ENCODE measurements at places on chromosomes 7 and 10.

GRCh38 chr7:134699899-134700298 is 53.2 kb downstream of the BPGM start:
- no peak for DNase-seq

- no peak for DNase-seq
Measured at GRCh38 chr10:25390733-25391132, 215.9 kb downstream of the GPR158 start.

DNA sequence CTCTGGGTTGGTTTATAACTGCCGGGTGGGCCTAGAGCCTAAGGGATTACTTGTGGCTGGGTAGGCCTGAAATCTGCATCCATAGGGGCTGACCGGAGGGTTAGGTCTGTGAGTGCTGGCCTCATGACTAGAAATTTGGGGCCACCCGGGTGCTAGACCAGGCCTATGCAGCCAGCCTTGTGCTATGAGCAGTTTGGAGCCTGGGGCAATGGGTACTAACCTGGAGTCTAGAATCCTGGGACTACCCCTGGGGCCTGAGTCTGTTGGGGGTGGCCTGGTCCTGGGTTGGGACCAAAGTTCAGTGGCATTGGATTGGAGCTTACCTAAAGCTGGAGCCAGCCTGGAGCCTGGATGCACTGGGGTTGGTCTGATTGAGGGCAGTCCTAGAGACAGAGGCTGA is 995.2 kb downstream of the ANKRD7 start:
- no peak for DNase-seq

GRCh38 chr7:20238754-20239324 is 21.7 kb upstream of the MACC1 start:
- DNase-seq = no peak

- DNase-seq = no peak
Measured at GRCh38 chr7:98617960-98618418, 904 bp downstream of the NPTX2 start.

- no peak for DNase-seq
Measured at GRCh38 chr7:7789551-7789988, 71.2 kb upstream of the RPA3 start.

- no peak for DNase-seq
Measured at GRCh38 chr10:14775656-14776055, 959 bp upstream of the FAM107B start.

DNA sequence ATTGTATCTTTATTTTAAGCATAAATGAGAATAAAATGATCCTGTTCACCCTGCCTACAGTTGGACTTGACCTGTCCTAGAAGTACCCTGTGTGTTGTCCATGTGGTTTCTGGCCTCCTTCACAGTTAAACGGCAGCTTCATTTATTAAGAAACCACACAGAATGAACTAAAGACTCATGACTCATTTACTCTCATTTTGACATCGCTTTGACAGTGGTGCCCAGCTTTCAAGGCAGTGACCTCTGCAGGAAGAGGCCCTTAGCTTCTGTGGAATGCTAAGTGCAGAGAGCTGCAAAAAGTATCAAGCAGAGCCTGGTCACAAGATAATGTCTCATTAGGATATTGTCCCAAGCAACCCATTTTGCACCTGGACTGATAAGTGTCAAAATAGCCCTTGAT is 93.4 kb downstream of the AVL9 start:
- no peak for DNase-seq

DNA sequence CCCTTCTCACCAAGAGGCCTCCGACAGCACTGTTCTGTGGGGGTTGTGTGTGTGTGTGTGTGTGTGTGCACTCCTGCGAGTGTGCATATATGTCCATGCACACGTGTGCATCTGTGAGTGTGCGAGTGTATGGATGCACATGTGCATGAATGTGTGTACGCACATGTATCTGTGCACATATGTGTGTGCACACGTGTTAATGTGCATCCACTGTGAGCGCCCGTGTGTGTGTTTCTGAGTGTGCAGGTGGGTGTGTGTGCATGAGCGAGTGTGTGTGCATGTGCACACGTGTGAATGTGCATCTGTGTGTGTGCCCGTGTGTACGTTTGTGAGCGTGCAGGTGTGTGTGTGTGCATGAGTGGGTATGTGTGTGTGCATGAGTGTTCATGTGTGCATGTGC is 48.5 kb upstream of the FOXL3 start:
- DNase-seq = no peak

DNA sequence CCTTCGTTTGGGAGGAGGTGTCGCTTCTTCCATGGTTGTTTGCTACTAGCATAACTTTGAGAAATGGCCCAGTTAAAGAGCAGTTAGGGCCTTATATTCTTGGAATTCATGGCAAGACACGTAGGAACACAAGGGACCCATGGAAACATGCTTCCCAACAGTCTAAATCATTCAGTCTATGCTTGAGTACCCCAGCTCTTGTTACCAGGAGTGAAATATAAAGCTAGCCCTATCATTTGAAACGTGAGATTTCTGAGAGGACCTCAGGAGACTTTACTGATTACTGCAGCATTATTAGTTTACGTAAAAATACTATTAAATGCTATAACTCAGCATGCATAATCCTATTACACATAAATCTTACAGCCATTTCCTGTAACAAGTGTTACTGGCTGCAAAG is 328.6 kb upstream of the CDC14C start:
- DNase-seq = no peak

DNA sequence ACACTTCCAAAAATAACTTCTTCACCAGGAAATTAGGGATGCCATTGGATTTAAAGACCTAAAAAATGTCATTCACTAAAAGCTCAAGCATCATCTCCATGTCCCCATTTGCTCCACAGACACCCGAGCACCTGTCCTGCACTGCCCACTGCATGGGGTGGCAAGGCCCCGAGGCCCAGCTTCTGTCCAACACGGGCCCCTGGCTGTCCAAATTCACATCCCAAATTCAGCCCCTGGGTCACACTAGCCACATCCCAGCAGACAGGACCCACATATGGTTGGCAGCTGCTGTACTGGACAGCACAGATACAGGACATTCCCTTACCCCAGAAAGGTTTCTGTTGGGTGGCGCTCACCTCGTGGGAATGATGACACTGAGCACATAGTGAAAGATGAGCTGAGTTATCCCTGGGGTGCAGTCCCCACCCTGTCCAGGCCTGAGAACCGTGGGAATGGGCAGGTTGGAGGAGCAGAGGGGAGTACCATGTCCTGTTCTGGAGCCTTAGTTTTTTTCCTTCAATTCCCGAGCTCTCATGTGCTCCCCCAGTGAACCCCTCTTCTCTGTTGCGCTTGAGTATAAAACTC is 55.3 kb downstream of the CSGALNACT2 start:
- DNase-seq = no peak

- DNase-seq = no peak
Measured at GRCh38 chr7:28328822-28329660, 83.3 kb upstream of the CREB5 start.

DNA sequence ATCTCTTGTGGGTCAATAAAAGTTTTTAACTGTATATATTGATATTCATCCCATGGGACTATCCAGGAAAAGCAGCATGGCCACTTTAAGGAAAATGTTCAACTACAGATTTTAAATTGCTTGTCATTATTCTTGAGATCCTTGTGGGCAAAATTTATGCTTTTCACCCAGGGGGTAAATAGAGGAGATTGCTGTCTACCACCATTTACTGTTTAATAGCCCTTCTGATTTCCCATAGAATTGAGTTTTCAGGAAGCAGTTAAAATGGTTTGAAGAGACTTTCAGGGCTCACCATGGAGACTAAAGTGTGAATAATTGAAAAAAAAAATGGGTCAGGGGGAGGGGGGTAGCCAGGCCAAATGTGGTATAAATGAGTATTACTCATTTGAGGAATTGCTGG is 901.1 kb upstream of the POT1 start:
- DNase-seq = no peak

DNA sequence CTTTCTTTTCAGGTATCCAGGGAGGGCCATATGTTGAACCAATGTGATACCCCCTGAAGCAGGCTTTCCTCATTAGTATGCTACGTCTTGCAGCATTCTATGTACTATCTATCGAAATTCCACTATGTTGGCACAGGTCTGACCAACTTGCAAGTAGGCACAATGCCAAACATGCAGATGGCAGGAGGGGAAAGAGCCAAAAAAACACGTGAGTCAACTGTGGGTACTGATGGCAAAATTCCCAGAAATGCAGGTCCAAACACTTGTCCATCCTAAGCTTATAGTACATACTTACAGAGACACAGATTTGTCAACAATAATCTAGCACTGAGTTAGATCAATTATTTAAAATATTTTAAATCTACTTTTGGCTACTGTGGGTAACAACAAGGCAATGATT is 394.9 kb downstream of the DGKB start:
- DNase-seq = no peak

GRCh38 chr7:36261019-36261754 is 108.1 kb downstream of the EEPD1 start:
- no peak for DNase-seq

- DNase-seq = no peak
Measured at GRCh38 chr10:98403812-98404504, 11.0 kb downstream of the PYROXD2 start.

GRCh38 chr7:137513091-137513490 is 169.6 kb upstream of the PTN start:
- no peak for DNase-seq

DNA sequence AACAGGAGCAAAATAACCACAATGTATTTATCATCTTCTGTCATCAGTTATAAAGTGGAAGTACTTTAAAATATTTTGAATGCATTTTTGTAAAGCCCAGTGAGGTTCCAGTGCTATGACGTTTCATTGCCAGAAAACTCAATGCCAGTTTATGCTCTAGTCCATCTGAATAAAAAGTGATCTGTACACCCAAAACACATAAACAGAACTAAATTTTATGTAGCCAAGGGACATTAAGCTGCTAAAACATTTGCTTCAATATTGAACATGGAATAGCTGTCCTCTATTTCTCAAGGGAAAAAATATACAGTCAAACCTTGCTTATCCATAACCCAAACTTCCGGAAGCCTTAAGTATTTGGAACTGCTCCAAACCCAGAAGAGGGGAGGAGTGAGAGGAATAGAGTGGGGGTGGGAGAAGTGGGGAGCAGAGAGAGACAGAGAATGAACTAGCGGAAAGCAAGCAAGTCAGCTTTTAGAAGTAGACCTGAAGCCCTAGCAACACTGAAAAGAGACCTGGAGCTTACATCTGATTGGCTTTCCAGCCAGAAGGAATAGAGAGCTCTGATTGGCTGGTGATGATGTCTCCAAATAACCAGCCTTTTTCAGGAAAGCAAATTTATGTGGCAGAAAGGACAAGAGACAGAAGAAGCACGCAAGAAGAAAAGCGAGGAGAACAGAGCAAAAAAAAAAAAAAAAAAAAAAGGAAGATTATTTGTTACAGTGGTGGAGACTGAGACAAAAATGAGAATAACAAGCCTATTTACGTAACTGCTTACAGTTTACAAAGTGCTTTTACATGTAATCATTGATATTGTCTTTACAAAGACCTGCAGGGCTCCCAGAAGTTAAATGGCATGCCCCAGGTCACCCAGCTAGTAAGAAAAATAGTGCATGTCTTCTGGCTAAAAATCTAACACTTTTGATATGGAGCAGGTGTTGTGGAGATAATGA is 196.0 kb downstream of the RNLS start:
- no peak for DNase-seq

GRCh38 chr10:100653238-100653956 is 92.0 kb upstream of the PAX2 start:
- no peak for DNase-seq

GRCh38 chr7:139618482-139619366 is 95.2 kb downstream of the CLEC2L start:
- peak; percentile 63 for DNase-seq

DNA sequence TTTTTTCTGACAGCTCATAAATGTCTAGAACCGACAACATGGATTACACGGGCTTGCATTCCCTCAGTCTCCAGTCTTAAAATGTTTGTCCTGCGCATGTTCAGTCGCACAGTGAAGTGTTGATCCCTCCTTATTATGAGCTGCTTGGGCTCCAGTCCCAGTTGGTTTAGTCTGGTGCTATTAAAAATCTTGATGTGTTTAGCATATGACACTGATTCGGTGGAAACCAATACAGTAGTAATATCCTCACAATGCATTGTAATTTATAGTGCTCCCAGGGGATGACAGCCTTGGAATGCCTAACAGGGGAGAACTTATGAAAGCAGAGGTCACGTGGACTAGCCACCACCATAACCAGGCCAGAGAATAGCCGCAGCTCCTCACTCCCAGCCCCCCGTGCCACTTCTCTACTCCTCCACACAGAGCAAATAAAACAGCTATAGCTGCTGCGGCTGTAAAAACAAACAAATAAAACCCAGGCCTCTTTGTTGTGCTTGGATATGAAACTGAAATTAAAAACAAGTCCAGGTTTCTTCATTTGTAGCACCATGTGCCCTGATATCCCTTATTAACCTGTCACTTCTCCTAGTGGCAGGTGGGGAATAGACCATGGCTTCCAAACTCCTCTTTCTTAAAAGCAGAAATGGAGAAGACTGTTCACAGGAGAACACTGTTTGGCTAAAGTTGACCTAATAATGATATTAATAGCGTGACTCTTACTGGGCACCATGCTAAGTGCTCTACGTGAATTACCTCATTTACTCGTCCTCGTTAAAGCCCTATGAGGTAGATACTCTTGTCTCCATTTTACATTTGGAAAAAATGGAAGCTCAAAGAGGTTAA is 7.7 kb downstream of the DPCD start:
- DNase-seq = no peak

DNA sequence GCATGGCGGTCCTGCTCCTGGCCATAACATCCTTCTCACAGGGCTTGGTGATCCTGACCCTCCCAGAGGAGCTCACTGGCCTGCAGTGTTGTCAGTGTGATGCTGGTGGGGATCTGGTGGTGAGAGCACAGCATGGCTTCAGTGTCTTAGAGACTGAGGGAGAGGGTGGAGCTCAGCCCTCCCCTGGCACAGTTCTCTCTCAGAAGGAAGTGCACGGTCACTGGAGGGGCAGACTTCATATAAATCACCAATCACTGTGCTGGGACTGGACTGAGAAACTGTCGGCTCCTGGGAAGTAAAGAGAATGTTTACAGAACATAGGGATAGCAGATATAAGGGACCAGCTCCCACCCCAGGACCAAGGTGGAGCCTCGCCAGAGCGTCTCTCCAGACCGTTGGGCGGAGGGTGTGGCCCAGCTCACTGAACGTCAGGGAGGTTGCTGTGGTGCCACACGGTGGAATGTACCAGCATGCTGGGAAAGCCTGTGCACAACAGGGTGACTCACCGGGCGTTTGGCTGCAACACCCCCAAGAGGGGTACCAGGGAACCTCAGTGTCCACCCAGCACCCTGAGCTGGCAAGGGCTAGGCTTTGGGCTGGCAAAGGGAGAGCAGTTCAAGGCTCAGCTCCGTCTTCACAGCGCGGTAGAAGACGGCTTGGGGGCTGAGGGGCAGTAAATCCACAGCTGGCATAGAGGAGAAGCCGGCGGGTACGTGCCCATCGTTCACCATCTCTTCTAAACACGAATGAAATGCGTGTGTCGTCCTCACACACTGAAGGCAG is 8.8 kb upstream of the GET4 start:
- no peak for DNase-seq
